ENCODE measurements at places on chromosomes 2 and 18.
A peak's percentile ranks its signal among the peaks of the same experiment; 100 is the strongest.

DNA sequence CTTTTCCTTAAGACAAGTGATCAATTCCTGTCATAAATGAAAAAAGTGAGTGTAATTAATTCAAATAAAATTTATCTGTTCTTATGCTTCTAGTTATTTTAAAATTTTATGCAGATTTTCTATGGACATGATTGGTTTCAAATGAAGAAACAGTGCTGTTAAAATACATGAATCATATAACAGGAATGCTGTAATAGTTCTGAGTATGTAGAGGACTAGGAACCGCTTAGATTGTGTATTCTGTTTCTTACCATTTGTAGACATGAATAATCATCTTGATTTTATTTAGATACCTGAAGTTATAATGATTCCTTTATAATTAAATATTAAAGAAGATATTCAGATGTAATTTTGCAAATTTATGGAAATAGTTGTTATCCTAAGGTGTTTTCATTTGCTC, 3.5 kb downstream of the ACTR2 start:
- DNase-seq: no peak

GRCh38 chr18:50218432-50219197, 23.7 kb upstream of the MYO5B start:
- peak; percentile 16 for DNase-seq

GRCh38 chr2:119423108-119423444, 8.6 kb upstream of the TMEM37 start:
- no peak for DNase-seq

DNA sequence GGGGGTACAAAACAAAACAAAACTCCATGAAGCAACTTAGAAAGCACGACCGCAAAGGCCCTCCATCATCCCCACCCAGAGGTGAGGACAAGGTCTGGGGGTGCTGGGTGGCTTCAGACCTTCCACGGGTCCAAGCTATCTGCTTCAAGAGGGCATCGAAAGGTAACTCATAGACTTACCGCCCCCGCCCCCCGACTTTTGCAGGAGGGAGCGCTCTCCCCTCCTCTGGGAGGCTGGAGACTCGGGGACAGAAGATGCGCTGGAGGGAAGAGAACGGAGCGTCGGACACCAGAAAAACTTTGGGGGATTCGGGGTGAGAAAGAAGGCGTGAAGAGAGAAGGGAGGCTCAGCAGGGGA, 300 bp upstream of the STON1 start:
- no peak for DNase-seq

- no peak for DNase-seq
Measured at GRCh38 chr2:111961663-111962062, 63.3 kb downstream of the MERTK start.

- DNase-seq: no peak
Measured at GRCh38 chr2:1868683-1869141, 124.4 kb upstream of the PXDN start.

- DNase-seq: no peak
Measured at GRCh38 chr2:181789827-181790448, 101.6 kb upstream of the ITPRID2 start.

DNA sequence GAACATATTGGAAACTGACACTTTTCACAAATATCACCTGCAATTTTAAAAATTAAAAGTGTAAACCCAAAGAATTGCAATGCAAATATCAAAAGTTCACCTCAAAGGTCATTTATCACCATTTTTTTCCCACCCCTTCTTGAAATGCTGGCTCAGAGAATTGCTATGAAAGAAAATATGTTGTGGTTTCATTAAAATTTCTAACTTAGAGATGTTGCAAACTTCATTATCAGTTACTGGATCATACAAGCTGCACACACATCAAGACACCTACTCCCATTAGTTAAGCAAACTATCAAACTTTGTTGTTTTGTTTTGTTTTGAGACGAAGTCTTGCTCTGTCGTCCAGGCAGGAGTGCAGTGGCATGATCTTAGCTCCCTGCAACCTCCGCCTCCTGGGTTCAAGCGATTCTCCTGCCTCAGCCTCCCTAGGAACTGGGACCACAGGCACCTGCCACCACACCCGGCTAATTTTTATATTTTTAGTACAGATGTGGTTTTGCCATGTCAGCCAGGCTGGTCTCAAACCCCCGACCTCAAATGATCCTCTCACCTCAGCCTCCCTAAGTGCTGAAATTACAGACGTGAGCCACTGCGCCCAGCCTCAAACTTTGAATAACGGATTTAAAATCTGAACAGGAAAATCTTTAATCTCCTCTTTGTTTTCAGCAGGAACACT, 37.0 kb downstream of the STK39 start:
- no peak for DNase-seq

GRCh38 chr2:207285473-207285815, 119.7 kb upstream of the KLF7 start:
- no peak for DNase-seq

DNA sequence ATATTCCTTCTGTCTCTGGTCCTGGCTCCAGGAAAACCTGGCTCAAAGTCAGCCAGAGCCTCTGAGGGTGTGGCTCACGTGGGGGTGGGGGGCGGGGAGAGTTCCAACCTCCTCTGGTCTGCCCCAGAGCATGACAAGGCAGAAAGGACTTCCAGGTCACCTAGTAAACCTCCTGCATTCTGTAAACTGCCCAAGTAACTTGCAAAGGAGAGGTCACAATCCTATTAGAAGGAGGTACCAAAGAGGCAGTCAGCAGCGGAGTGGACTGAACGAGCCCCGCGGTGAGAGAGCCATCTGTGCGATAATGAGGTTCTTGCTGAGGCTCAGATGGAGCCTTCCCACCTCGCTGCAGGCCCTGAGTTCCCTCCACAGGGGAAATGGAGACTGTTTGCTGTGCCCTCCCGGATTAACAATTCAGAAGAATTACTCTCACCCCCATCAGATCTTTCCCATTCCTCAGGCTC, 58.9 kb upstream of the GATA6 start:
- peak; percentile 28 for DNase-seq

DNA sequence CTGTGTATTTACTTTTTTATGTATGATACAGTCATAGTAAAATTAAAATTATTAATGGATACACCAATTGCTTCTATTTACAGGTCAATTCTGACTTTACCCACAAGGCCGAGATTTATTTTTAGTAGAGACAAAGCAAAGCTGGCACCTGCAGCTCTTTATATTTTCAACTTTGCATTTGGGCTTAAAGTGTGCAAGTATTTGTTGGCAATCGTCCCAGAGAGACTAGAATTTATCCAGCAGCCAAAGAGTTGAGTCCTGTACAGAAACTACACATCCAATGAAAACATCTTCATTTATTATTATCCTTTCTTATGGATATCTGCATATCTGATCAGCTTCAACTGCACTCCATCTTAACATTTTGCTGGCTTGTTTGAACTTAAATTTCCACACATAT, 485.6 kb downstream of the SOX11 start:
- DNase-seq: no peak

DNA sequence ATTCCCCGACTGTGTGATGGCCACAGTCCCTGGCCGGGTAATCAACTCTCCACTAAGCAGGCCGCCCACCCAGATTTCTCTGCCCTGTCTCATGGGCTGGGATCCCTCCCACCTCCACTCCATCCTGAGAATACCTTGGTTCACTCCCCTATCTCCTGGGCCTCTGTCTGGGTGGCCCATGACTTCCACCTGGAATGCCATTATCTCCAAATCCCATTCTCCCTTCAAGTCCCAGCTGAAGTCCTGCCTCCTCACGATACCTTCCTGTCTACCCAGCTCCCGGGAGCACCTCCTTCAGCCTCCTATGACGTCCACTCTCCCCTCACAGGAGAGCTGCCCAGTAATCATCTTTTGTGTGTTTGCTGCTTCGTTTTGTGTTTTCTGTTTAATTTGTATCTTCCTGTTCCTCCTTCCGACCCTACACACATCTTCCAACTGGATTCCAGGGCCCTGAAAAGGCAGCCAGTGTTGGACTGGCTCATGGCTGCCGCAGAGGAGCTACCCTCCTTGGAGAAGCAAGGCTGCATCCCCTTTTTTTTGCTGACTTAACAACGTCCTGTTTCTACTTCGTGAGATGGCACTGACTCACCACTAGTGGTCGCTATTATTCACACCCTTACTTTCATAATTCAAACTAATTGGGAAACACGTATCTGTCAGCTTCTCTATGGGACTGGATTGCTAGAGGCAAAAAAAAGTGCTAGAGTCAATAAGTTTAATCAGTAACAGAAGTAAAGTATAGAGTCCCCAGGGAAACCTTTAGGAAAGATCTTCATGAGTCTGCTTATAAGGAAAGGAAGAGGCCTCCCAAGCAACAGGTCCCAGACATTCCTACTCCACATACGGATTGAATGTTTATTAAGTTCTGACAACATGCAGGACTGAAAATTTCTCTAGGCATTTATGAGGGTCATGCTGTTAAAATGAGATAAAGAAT, 171.9 kb upstream of the GATA6 start:
- peak; percentile 44 for DNase-seq

GRCh38 chr2:86482034-86482433, 40.9 kb downstream of the KDM3A start:
- DNase-seq: no peak

DNA sequence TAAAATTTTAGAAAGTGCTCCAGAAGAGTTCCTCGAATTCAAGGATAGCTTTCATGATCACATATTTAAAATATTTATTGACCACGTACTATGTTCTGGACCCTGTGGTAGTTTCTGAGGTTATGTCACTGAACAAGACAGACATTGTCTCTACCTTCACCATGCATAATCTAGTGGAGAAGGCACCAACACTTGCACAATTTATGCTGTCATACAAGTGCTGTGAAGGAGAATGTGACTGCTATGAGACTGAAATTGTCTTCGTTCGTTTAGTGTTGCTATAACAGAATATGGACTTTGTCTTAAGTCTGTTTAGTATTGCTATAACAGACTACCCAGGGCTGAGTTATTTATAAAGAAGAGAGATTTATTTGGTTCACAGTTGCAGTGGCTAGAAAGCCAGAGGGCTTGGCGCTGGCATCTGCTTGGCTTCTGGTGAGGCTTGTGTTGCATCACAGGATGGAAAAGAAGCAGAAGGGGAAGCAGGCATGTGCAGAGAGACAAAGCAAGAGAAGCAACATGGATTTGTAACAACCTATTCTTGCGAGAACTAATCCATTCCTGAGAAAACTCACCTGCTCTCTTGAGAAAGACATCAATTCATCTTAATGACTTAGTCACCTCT, 50.0 kb upstream of the RFX8 start:
- DNase-seq: no peak

DNA sequence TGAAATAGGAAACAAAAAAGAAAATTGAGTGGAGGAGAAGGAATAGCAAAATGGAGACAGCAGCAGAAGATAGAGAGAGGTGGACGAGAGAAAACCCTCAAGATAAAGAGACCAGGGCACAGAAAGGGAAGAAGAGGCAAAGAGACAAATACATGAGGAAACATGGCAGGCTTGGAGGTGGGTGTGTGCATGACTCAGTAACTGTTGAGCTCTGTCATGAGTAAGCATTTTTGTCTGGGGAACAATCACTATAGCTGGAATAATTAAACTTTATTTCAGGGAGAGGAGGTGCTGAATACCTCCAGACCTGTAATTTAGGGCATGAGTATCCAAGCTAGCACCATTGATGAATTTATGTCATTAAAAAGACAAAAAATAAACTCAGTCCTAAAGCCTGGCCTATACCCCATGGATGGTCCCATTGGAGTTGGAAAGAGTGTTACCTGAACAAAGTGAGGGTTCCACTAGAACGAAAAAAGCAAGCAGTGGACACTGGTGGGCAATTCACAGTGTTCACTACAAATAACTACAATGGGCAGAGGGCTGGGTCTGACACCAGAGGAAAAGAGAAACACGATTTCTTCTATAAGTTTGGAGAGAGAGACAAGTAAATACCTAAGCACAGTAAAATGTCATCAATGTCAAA, 145.5 kb downstream of the ADCYAP1 start:
- no peak for DNase-seq

GRCh38 chr2:70979180-70979488, 704 bp downstream of the ANKRD53 start:
- DNase-seq: no peak

DNA sequence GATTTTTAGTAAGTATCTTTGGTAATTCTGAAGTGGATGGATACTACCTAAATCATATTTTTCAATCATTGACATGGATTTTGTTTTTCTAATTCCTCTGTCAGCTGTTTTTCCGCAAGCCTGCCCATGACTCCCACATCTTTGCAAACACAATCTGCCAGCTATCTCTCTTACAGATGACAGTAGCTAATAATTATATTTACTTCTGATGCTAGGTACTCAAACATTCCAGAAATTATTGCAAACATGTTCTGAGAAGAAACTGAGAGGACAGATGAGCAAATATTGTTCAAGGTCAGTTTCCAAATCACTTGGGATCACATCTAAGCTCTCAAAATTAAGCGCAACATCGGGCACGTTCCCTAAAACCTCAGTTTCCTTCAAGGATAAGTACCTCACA, 270.0 kb upstream of the CDH19 start:
- no peak for DNase-seq

DNA sequence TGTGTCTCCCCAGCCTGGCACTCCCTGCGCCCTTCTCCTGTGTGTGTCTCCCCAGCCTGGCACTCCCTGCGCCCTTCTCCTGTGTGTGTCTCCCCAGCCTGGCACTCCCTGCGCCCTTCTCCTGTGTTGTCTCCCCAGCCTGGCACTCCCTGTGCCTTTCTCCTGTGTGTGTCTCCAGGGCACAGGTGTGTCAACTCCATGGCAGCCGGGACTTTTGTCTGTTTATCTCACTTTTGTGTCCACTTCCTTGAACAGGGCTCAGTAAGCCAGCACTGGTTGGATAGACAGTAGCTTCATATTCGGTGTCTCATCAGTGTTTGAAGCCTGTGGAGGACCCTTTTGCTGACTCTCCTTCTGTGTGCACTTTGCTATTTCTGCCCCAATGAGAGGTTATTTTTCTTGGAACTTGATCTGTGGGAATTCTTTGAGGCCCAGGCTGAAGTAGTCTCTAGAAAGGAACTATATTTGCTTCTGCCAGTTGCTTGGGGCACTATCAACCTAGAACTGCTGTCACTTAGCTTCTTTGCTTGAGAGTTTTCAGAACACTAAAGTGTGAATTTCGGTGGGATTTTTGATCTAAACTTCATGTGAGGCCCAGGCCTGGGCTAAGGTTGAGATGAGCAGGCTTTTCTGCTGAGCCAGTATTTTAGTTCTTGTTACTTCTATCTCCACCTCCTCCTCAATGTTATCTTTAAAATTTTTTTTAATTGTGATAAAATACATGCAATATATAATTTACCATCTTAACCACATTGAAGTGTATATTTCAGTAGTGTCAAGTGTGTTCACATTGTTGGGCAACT, 8.3 kb upstream of the ASB1 start:
- no peak for DNase-seq

DNA sequence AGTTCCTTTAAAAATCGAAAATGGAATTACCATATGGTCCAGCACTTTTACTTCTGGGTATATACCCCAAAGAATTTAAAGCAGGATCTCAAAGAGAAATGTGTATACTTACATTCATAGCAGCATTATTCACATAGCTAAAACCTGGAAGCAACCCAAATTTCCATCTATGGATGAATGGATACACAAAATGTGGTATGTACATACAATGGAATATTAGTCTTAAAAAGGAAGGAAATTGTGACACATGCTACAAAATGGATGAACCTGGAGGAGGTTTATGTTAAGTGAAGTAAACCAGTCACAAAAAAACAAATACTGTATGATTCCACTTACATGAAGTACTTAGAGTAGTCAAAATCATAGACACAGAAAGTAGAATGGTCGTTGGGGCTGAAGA, 147.9 kb upstream of the LTBP1 start:
- DNase-seq: no peak

- no peak for DNase-seq
Measured at GRCh38 chr18:9153256-9153655, 16.7 kb downstream of the ANKRD12 start.
